Hepatocyte (in vitro differentiated cells): ENCODE measurements at places on chromosomes 16 and 17. TPM values are rescaled to one million over a fixed set of nuclear protein-coding genes. Genes with fewer than 3 reads are reported as not detected.

KDM6B gene
- 3.3 and 5.9 TPM in 2 replicates for total RNA-seq

DNA sequence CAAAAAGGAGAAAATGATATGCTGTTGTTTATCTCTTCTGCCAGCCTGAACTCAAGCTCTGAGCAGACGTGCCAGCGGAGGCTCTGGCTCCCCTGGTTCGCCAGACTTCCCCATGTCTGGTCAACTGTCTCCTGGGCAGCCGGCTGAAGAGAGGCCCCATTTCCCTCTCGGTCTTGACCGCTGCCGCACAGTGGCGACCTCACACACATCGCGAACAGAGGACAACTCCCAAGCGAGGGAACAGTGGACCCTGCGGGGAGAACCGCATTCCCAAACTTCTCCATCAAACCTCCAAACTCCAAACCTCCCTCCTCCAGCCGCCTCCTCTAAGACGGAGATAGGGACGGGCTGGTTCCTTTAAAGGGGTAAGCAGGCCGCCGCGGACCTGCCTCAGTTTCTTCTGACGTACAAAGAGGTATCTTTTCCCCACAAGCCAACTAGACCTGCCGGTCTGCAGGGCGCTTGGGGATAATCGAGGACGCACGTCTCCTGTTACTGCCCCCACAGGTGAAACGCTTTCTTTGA is 24.9 kb upstream of the RFFL start:
- peak overlapping the region; percentile 78 for H3K4me3 ChIP-seq
- no peaks in the 10 kb centered on the region for H3K36me3 ChIP-seq
- H3K27ac ChIP-seq: peak overlapping the region; percentile 98
- H3K27me3 ChIP-seq: no peaks in the 10 kb centered on the region
- peaks cover 7% of the 10 kb centered on the region for H3K4me1 ChIP-seq
- DNase-seq: peak; percentile 58

GRCh38 chr17:21774263-21774662 is 81.9 kb downstream of the KCNJ18 start:
- no peaks in the 10 kb centered on the region for H3K4me1 ChIP-seq
- H3K27ac ChIP-seq: no peak overlapping the region
- no peaks in the 10 kb centered on the region for H3K36me3 ChIP-seq
- H3K27me3 ChIP-seq: no peaks in the 10 kb centered on the region
- DNase-seq: no peak
- no peak overlapping the region for H3K4me3 ChIP-seq

GPR139 gene
- total RNA-seq: not detected in 2 replicates

DNA sequence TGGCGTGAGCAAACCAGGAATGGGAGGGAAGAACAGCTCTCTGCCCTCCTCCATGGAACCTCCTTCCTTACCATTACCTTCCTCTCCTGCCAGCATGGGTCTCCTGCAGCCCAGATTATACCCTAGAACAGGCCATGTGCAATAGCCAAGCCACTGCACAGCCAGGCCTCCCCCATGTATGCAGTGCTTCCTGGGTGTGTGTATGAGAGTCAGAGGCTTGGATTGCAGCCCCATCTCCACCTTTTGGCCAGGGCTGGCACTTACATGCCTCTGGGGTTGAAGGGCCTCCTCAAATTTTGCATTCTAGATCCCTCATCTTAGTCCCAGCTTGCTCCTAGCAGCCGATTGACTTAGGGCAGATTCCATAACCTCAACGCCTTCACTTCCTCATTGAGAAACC is 133.7 kb downstream of the GSG1L start:
- H3K4me3 ChIP-seq: no peak overlapping the region
- H3K27me3 ChIP-seq: peaks cover 6% of the 10 kb centered on the region
- no peak overlapping the region for H3K27ac ChIP-seq
- DNase-seq: no peak
- H3K36me3 ChIP-seq: no peaks in the 10 kb centered on the region

CASKIN1 gene
- 0.47 and 0.80 TPM in 2 replicates for total RNA-seq

DNA sequence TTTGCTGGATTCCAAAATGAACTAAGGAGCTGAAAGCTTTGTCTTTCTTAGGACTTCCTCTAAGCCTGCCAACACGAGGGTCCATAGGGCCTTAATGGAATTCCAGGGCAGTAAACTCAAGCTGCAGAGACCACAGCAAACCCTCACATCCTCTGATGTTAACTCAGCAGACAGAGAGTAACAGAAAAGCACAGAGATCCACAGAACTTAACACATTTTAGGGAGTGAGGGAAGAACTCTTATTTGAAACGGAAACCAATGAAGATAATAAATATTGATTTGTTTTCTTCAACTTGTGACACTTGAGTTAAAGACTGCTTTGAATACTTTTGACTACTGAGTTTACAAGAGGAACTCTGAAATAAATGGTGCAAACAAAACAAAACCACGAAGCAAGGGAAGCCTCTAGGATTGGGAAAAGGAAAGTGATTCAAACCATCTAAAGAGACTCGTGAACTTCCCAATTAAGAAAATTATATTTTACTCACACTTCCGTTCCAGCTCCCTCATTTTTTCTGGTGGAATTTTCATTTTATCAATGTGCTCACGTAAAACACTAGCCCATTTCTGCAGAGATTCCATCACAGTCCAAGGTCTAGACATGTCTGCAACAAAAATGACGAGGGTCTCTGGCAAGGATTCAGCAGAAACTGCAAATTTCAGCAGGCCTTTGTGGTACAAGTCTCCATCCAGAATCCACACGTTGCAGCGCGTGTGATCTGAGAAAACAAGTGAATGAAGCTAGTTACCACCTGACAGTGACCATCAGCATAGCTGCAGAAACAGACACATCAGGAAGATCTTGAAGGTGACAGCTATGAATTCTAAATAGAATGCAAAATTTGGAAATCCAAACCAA is 9.2 kb downstream of the DYNC1LI2 start:
- peaks cover 17% of the 10 kb centered on the region for H3K4me1 ChIP-seq
- no peak for DNase-seq
- no peak overlapping the region for H3K4me3 ChIP-seq
- no peaks in the 10 kb centered on the region for H3K27me3 ChIP-seq
- no peaks in the 10 kb centered on the region for H3K36me3 ChIP-seq
